ENCODE measurements at places on chromosomes 1 and 21.
A peak's percentile ranks its signal among the peaks of the same experiment; 100 is the strongest.

GRCh38 chr1:198531891-198532290, 8.6 kb downstream of the ATP6V1G3 start:
- no peak for DNase-seq

DNA sequence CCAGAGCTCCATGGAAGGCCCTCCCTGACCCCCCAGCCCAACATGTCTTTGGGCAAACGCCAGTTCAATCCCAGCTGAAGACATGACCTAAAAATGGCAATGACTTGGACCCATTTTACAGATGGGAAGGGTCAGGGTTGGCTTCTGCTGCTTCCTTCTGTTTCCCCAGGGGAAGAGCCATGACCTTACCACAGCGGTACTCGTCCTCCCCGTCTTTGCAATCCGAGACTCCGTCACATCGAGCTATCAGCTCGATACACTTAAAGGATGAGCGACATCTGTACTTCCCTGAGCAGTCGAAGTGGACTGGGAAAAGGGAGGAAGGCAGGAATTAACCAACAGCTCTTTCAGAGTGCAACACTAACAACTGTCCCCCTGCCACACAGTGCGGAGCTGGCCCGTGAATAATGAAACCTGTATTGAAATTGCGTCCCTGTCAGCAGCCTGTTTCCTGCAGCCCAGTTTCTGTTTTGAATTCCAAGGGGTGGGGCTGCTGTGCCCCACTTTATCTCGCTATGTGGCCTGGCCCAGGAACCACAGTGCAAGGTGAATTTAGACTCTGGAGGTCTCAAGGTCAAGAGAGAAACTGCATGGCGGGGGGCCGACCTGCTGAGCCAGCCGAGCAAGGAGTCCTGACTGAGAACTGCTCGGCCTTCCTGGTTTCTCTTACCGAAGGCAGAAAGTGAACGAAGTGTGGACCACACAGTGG, 7.0 kb downstream of the TMPRSS3 start:
- no peak for DNase-seq

DNA sequence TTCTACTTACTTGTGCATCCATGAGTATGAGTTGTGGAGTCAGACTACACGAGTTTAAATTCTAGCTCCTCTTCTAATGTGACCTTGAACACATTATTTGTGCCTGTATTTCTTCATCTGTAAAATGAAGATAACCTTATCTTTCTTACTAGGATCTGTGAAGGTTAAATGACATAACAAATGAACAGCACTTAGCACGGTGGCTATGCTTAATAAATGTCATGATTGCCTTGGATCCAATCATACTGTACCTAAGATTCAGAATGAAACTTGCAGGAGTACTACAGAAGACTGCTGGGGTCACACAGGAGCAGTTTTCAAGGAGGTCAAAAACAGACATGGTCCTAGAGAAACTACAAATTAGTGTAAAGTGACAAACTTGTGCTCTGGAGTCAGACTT, 22.2 kb upstream of the ALG14 start:
- no peak for DNase-seq

GRCh38 chr1:19734472-19734999, 65.2 kb downstream of the TMCO4 start:
- DNase-seq = no peak

- peak; percentile 2 for DNase-seq
Measured at GRCh38 chr1:13960375-13960987, 260.5 kb downstream of the PRDM2 start.

GRCh38 chr1:156767879-156768604, 707 bp downstream of the PRCC start:
- no peak for DNase-seq

DNA sequence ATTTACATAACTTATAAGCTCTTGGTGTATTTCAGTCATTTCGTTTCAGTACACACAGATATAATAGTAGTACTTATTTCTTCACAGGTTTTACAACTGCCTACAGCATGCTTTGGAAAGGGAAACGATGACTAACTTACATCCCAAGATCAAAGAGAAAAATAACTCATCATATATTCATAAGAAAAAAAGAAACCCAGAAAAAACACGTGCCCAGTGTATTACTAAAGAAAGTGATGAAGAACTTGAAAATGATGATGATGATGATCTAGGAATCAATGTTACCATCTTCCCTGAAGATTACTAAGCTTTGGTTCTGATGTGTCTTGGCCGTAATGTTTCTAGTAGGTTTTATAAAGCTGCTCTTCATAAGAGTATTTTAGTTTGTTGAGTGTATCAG, 30.9 kb downstream of the TYW3 start:
- no peak for DNase-seq

- no peak for DNase-seq
Measured at GRCh38 chr1:50246869-50247268, 138.1 kb downstream of the ELAVL4 start.

DNA sequence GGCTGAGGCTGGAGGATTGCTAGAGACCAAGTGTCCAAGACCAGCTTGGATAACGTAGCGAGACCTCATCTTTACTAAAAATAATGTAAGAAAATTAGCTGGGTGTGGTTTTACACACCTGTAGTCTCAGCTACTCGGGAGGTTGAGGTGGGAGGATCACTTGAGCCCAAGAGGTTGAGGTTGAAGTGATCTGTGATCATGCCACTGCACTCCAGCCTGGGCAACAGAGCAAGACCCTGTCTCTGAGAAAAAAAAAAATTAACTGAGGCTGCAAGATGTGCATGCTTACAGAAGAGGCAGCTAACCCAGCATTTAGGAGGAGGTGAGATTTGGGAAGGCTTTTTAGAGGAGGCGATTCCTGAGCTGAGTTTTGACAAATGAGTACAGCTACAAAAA, 9.5 kb downstream of the AK4 start:
- no peak for DNase-seq

DNA sequence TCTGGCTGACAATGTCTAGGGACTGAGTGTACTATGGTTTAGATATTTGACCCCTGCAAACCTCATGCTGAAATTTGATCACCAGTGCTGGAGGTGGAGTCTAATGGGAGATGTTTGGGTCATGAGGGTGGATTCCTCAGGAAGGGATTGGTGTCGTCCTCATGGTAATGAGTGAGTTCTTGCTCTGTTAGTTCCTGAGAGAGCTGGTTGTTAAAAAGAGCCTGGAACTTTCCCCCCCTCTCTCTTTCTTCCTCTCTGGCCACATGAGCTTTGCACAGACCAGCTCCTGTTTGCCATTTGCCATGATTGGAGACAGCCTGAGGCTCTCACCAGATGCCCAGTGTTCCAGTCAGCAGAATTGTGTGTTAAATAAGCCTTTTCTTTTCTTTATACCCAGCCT, 36.6 kb upstream of the CNIH3 start:
- no peak for DNase-seq

DNA sequence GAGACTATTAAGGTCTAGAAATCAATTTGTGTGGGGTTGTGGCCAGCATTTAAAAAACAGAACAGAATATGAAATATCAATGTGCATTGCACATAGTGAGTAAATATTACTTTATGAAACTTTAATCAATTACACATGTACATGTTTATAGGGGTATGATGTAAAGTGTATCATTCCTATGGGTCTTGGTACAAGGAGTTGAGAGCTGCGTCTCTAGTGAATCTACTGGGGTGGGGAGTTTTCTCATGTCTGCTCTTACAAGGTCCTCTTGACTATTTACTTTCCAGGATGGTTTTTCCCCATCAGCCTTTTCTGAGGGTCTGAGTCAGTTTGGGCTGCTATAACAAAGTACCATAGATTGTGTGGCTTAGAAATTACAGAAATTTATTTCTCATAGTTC, 75.8 kb downstream of the BACH1 start:
- no peak for DNase-seq

DNA sequence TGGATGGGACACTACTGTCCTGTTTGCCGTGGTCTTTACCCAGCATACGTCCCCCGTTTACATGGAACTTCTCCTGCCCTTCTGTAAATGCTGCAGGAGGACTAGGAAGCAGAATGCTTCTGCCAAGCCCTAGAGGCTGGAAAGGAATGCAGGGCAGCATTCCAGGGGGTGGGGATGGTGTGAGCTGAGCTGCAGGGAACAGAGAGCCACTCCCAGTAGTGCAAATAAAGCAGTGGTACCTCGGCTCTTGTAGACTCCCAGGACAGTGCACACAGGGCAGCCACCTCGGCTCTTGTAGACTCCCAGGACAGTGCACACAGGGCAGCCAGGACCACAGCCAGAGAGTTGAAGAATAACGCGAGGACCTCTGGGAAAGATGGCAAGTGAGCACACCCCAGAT, 35.4 kb downstream of the PTPRU start:
- DNase-seq = no peak

- DNase-seq = no peak
Measured at GRCh38 chr1:88378560-88378959, 305.5 kb upstream of the PKN2 start.

DNA sequence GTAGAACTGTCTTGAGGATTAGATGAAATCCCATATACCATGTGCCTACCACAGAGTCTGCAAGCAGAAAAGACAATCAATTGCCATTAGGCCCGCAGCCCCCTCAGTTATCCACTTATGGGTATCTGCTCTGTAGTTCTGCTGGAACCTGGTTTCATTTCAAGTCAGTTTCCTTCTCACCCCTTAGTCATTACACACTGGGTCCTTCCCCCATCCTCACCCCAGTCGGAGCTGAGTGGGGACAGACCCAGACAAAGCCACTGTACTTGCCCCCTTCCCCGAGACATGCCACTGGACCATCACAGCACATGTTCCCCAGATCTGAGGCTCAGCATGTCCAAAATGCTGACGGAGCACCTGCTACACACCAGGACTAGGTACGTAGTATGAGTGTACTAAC, 21.2 kb downstream of the PGLYRP3 start:
- no peak for DNase-seq

- no peak for DNase-seq
Measured at GRCh38 chr1:39969531-39970270, 14.8 kb downstream of the MFSD2A start.

DNA sequence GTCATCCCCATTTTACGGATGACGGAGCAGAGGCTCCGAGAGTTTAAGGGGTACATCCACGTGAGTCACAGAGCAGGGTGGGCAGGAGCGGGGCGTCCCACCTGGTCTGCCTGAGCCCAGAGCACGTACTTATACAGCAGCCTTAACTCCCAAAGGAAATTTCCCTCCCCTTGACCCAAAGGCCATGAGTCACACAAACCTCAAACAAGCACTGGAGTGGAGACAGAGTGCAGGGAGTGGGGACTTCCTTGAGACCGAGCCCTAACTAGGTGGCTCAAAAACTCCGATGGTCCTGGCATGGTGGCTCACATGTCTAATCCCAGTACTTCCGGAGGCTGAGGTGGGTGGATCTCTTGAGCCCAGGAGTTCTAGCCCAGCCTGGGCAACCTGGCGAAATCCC, 141.6 kb upstream of the KLHDC7A start:
- no peak for DNase-seq

DNA sequence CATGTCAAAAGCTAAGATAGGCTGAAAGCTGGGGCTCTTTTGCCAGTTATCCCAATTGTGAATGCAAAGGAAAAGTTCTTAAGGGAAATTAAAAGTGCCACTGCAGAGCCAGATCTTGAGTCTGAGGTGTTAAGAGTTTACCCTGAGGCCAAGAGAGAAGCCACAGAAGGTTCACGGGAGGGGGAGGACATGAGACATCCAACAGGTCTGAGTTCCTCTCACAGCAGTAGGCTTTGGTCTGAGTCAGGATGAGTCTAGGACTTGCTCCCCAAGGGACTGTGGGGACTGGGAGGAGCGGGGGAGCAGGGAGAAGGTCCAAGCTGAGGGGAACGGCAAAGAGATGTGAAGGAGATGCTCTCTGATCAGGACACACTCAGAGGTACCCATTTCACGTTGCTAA, 411.2 kb upstream of the CAMK1G start:
- no peak for DNase-seq
